ENCODE measurements at places on chromosomes 6 and 20. TPM values are rescaled to one million over a fixed set of nuclear protein-coding genes. Genes with fewer than 3 reads are reported as not detected.

MATN4 gene
- not detected for polyA plus RNA-seq

DNA sequence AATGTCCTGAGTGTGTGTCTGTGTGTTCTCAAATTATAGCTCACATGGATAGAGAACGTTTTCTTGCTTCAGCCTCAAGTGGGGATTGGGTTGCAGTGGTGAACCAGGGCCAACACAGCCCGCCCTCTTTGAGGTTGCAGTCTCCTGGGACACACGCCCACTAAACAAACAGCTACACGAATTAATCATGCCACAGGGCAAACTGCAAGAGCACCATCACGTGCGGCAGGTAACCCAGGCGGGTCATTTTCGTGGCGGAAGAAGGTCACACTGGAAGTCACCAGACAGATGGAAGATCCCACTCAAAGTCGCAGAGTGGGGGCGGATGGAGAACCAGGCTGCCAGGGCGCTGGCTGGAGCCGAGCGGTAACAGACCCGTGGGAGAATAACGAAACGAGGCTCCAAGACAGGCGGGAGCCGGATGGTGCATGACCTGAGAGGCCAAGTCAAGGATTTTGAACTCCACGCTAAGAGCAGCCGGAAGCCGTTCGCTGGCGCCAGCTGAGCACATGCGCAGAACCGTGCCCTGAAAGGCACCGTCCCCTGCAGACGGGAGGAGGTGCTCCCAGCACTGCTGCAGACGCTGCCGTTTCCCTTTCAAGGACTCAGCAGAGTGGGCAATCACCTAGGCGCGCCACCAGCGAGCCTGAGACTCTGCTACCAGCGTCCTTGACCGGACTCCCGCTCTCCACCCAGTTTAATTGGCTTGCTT, 10.7 kb downstream of the DLL1 start:
- H3K36me3 ChIP-seq, result no peaks in the 10 kb centered on the region
- H3K4me1 ChIP-seq, result peaks cover 20% of the 10 kb centered on the region
- DNase-seq, result peak; percentile 50

DNA sequence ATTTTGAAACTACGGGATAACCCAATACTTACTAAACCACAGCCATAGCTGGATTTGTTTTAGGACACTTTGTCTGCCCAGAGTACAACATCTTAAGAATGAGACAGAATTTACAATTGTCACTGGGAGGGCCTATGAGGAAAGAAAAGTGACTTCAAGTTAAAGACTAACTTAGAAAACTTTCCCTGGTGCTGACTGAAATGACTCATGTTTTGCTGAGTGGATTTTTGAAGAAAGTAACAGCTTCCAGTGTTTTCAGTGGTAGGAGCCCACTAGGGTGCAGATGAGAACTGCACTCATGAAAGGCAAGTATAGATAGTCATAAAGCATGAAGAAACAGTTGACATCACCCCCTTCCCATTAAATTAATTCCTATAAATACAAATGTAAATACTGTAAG, 988.2 kb upstream of the MAP3K7 start:
- H3K4me3 ChIP-seq, result no peak overlapping the region
- H3K36me3 ChIP-seq, result no peaks in the 10 kb centered on the region
- no peaks in the 10 kb centered on the region for H3K27me3 ChIP-seq
- DNase-seq, result no peak
- H3K4me1 ChIP-seq, result no peaks in the 10 kb centered on the region

- peak overlapping the region; percentile 39 for H3K27ac ChIP-seq
- DNase-seq, result no peak
- no peaks in the 10 kb centered on the region for H3K27me3 ChIP-seq
- H3K4me1 ChIP-seq, result peaks cover 8% of the 10 kb centered on the region
- no peaks in the 10 kb centered on the region for H3K36me3 ChIP-seq
Measured at GRCh38 chr6:83006270-83006905, 59.3 kb downstream of the UBE3D start.

Data from naive B cell (primary cell).